ENCODE measurements at places on chromosomes 3 and 15.

- no peak for DNase-seq
These were observed 4.3 kb downstream of the SLC25A38 start for GRCh38 chr3:39387411-39387975.

- DNase-seq: no peak
These were observed 14.1 kb downstream of the MYLK start for GRCh38 chr3:123870033-123870432.

DNA sequence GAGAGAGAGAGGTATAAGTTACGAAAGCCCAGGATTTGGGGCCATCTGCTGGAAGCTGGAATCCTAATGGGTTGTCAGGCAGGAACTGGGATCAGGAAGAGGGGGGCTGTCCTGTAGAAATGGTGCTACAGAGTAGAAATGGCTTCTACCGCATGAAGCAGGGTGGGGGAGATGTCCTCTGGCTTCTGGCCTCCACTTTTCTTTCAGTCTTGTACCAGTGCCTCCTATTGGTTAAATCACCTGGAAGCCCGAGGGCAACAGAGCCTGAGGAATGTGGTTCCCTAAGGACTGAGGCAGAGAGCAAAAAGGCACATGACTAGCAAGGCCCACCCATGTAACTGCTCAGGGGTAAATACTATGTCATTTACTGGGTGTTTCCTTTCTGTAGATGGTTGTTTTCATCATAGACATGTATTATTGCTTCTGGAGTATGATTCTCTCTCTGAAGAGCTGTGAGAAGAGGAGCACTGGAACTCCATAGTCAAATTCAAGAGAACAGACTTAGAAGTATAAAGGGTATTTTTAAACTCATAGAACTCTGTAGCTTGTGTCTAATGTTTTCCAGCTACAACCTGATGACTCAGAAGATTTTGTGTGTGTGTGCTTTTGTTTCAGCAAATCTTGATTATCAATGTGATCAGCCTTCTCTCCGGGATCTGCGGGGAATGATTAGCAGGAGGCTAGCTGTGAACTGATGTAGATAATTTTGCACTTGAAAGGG, 20.2 kb upstream of the MITF start:
- DNase-seq: no peak

DNA sequence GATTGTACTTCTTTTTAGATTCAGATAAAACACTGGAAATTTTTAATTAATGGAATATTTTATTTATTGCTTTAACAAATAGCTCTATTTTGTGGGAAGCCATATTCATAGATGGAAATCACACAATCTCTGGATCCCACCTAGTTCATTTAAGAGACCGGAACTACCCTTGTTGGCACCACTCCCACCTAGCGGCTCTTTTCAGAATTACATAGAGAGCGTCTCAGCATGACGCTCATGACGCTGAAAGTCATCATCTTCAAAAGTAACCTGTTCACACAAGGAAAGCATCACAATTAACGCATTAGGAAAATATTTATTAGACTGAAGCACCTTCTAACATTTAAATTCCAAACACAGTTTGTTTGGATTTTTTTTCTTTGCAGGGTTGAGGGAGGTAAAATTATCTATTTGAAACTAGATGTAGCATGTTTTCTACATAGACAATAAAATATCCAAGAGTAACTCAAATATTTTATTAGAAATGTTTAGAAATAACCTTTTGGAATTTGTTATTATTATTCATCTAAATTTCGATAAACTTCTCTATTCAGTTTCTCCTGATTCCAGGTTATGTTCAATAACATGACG, 214.9 kb upstream of the ARRDC4 start:
- peak; percentile 10 for DNase-seq
